ENCODE measurements at places on chromosomes 1 and 21.

- DNase-seq = no peak
These were observed 59.9 kb downstream of the PLXNA2 start for GRCh38 chr1:208183977-208184911.

DNA sequence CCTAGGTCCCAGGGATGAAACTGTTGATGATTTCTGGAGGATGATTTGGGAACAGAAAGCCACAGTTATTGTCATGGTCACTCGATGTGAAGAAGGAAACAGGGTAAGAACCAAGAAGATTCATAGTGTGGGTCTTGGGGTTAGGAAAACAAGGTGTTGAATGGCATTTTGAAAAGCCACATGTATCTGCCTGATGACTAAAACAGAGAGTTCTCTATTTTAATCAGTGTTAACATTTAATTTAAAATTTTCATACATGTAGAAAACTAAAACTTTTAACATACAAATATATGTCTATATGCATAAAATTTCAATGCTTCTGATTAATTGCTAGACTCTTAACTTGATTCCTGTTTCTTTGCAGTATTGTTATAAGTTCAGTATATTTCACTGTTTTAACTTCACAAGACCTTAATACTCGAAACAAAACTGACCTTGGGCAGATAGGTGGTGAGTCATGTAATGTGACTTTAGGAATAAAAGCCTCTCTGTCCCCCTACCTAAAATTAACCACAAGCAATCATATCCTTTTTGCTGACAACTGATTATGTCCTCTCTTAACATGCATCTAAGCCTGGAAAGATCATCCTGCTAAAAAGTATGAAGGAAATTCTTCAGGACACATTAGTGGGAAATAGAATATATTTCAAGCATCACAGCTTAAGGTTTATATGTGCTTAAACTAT, 95.6 kb downstream of the PTPRC start:
- no peak for DNase-seq

DNA sequence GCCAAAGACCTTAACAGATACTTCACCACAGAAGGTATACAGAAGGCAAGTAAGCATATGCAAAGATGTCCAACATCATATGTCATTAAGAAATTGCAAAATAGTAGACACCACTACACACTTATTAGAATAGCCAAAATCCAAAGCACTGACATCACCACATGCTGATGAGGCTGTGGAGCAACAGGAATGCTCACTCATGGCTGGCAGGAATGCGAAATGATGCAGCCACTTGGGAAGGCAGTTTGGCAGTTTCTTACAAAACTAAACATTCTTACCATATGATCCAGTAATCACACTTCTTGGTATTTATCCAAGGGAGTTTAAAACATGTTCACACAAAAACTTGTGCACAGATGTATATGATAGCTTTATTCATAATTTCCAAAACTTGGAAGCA, 261.2 kb upstream of the AJAP1 start:
- DNase-seq = no peak

GRCh38 chr1:12184008-12184681, 17.4 kb downstream of the TNFRSF1B start:
- DNase-seq = peak; percentile 37

DNA sequence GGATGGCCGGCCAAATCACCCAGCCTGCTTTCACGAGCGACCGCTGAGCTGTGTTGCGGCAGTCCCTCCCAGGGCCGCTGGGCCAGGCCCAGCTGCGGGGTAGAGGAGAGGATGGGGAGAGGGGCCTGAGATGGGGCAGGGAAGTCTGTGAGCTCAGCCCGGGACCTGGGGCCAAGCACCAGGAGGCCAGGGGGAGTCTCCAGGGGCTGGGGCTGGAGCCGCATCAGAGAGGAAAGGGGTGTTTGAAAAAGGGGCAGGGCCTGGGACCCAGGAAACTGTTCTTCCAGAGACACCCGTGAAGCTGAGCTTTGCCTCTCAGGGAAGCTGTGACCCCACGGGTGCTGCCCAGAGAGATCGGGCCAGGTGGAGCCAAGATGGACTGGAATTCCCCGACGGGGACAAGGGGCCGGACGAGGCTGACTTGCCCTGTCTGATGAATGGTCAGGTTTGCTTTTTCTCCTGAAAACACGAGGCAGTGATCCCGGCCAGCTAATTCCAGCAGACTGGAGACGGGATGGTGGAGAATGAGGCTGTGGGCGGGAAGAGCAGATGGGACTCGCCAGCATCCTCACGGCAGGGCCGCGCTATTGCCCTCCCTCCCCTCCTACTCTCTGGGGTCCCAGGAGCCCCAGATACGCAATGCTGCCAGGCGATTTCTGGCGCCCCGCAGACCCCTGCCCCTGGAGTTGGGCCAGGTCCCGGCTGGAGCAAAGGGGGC, 40.3 kb upstream of the COL18A1 start:
- no peak for DNase-seq

GRCh38 chr1:108033550-108033951, 68.6 kb upstream of the VAV3 start:
- no peak for DNase-seq

- no peak for DNase-seq
These were observed 132.2 kb downstream of the GLUL start for GRCh38 chr1:182259229-182259872.

- no peak for DNase-seq
These were observed 44.9 kb downstream of the ROR1 start for GRCh38 chr1:63818567-63819325.

DNA sequence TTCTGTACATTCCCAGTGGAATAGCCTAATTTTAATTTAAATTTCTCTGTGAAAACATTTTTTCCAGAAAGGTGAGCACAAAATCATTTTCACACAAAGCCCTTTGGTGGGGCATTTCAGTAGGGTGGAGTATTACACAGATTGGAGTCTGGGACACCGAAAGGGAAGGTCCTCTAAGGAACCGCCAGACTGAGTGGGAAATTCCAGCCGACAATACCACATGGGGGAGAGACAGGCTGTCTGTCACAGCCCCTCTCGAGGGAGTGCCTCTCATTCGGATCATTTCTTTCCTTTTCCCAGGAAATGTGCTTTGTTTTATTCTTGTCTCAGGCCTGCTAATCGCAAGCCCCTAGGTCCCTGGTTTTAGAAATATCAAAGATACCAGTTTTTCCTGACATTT, 150.6 kb upstream of the HOOK1 start:
- no peak for DNase-seq

GRCh38 chr1:247406014-247406656, 9.8 kb upstream of the NLRP3 start:
- no peak for DNase-seq

DNA sequence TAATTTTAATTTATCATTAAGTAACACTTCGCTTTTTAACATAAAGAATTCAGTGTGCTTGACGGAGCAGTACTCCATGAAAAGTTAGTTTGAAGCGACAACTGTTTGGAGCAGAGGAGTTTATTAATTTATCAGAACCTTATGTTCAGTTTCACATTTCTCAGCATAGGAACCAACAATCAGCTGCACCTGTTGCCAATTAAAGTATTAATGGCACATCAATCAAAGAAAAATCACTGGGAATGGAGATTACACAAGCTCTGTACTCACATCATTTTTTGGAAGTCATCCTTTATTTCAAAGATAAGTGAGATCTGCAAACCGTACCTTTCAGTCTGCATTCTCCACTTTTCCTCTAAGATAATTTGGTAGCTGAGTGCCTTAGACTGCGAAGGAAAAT, 344.6 kb downstream of the LMO4 start:
- no peak for DNase-seq

- no peak for DNase-seq
These were observed 153.8 kb downstream of the MRPL39 start for GRCh38 chr21:25453524-25453923.

DNA sequence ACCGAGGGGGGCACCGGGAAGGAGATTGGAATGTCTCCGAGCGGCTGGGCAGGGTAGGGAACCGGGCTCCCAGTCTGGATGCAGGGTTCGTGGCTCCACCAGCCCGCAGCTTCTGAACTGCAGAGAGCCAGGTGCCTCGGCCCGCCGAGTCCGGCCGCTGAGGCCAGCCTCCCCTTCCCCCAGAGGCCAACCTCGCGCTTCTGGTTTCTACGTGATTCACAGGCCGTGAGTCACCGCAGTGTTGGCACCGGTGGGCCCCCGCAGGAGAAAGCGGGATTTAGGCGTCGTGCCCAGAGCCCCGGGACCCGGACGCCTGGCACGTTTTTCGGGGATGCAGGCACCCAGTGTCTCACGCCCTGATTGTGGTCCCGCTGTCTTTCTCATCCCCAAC, 458 bp downstream of the CRABP2 start:
- no peak for DNase-seq

- no peak for DNase-seq
These were observed 3.2 kb downstream of the PPP1R12B start for GRCh38 chr1:202351725-202352124.

DNA sequence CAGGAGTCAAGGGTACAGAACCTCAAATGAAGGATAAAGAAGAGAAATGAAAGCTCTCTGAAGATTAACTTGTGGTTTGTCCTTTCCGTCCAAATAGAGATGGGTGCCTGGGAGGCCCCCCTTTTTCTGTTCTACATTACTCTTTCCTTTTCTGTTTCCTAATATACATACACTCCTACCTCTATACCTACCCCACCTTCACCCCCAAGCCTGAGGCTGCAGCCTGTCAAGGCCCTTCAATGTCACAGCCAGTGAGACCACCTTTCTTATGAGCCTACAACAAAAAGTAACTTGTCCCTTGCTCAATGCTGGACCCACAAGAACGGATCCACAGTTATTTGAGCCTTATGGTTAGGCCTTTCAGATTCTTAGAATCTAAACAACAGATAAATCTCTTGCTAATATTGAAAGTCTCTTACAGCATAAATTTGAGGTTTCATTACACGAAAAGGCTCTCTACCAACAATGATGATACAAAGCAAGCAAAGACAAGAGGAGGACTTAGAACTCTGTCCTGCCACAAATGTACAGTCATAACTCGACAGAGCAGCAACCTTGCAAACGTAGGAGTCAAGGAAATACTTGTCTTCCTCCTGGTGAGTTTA, 4.1 kb upstream of the TRAF3IP3 start:
- no peak for DNase-seq

GRCh38 chr1:222064388-222065211, 322.7 kb upstream of the DUSP10 start:
- no peak for DNase-seq

DNA sequence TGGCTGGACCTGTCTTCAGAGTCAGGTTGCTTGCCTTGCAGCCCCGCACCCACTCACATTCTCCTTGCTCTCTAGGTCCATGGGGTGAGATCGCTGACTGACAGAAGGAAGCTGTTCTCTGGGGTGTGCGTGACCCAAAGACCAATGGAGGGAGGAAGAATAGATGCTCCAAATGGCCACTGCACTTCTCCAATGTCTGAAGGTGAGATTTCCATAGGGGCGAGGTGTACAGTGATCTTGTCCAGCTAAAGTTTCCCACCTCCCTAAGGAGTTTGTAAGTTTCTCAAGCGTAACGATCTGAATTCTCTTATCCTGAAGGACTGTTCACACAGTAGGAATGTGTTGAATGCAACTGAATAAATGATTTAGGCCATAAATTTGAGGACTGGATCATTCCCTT, 211.9 kb upstream of the IRF2BP2 start:
- DNase-seq = no peak

- no peak for DNase-seq
These were observed 9.6 kb upstream of the C8B start for GRCh38 chr1:56975446-56975845.

DNA sequence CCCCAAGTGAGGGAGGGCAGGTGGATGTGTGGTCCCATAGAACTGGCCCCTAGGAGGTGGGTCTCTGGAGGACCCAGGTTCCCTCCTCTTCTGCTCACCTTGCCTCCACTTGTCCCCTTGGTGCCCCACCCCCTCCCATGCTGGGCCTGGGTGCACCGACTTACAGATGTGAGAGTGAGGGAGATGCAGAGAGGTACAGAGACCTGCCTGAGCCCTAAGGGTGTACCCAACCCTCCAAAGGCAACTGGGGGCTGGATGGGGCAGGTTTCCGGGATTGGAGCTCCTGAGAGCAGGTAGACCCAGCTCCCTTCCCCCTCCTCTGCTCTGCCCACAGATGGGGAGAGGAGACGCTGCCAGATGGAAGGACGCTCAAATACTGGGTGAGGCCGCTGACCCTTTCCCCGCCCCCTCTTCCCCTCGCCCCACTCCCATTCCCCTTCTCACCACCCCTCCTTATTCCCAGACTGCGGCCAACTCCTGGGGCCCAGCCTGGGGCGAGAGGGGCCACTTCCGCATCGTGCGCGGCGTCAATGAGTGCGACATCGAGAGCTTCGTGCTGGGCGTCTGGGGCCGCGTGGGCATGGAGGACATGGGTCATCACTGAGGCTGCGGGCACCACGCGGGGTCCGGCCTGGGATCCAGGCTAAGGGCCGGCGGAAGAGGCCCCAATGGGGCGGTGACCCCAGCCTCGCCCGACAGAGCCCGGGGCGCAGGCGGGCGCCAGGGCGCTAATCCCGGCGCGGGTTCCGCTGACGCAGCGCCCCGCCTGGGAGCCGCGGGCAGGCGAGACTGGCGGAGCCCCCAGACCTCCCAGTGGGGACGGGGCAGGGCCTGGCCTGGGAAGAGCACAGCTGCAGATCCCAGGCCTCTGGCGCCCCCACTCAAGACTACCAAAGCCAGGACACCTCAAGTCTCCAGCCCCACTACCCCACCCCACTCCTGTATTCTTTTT, 10.3 kb downstream of the TINAGL1 start:
- no peak for DNase-seq

DNA sequence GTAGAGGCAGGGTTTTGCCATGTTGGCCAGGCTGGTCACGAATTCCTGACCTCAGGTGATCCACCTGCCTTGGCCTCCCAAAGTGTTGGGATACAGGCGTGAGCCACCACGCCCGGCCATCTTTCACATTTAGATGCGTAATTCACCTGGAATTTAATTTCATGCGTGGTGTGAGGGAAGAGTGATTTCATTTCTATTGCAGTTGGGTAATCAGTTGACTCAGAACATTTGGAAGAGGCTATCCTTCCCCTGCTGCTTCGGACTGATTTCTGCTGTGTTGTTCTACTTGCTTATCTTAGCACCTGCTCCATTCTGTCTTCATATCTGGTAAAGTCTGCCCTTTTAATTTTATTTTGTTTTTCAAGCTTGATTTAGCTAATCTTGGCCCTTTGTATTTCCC, 19.1 kb downstream of the DIP2A start:
- DNase-seq = no peak
